ENCODE measurements at places on chromosomes 2 and 18. TPM values are rescaled to one million over a fixed set of nuclear protein-coding genes. Genes with fewer than 3 reads are reported as not detected.

DNA sequence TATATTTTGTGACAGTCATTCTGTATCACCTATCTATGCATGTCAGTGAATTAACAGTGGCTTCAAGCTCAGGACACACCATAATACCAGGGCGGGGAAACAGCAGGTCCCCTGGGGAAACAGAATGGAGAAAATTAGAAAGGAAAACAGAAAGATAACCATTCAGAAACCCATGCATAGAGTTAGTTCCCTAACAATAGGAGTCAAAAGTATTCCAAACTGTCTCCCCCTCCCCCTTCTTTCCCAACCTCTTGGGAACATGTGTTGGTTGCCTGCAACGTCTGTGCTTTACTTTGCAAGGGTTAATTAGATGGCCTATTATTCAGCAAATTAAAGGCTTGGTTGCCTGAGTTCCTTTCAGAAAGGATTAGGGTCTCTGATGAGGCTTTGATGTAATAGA is 176.4 kb downstream of the MYO3B start:
- H3K36me3 ChIP-seq = no peaks in the 10 kb centered on the region
- DNase-seq = no peak

DNA sequence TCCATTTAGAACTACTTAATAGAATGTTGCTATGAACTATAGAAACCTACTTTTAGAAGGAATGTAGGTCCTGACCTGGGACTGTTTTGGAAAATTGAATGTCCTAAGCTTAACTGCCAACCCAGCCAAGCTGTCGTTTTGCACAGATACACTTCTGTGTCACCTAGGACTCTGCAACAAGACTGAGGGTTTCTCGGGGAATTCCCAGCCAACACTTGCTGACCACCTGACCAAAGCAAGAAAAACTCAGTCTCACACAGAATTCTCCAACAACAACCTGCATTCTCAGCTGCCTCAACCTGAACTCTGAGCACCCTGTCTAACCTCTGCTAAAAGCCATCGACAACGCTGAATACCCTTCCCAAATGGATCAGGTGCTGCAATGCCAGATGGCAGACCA is 128.2 kb downstream of the SS18 start:
- no peak overlapping the region for H3K27ac ChIP-seq
- H3K4me1 ChIP-seq = no peaks in the 10 kb centered on the region
- H3K4me3 ChIP-seq = no peak overlapping the region
- H3K27me3 ChIP-seq = no peaks in the 10 kb centered on the region
- DNase-seq = no peak
- no peaks in the 10 kb centered on the region for H3K36me3 ChIP-seq

DNA sequence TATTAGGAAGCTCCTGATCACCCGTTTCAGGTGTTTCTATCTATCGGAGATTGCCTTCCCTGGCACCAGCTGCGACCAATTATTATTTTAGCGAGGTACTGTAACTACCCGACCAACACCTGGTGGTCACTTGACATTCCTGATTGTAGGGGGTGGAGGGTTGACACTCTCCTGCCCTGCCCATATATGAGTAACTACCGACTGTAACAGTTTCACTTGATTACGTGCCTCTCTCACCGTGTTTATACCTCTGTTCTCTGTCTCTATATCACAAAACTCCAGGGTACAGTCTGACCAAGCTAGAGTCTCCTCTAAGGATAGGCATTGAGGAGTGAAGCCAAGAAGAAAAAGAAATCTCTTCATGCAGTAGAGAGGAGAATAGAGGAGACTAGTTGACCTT is 268.0 kb upstream of the LRATD1 start:
- no peaks in the 10 kb centered on the region for H3K4me1 ChIP-seq
- no peak overlapping the region for H3K4me3 ChIP-seq
- DNase-seq = no peak
- no peaks in the 10 kb centered on the region for H3K36me3 ChIP-seq

Gene ALPG
- not detected for total RNA-seq
